IMR-90 (cell line): ENCODE measurements at places on chromosomes 12 and 14. TPM values are rescaled to one million over a fixed set of nuclear protein-coding genes. Genes with fewer than 3 reads are reported as not detected.
A peak's percentile ranks its signal among the peaks of the same experiment; 100 is the strongest.

DNA sequence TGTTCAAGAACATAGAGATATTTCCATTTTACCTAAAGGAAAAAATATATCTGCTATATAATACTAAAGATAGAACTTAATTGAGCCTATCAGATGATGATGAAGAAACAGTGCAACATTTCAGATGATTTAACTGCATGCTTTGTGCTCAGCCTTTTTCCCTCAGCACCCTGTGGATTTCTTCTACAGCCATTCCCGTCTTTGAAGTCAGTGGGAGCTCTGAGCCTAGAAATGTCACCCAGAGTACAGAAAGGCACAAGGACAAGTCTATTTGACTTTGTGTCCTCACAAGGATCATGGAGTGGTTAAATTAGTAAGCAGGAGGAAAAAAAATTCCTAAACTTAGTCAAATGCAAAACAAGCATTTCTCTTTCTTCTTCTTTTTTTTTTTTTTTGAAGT lies 994.0 kb upstream of the FLRT2 start:
- H3K36me3 ChIP-seq, result no peaks in the 10 kb centered on the region
- no peaks in the 10 kb centered on the region for H3K27me3 ChIP-seq
- DNase-seq, result no peak

DNA sequence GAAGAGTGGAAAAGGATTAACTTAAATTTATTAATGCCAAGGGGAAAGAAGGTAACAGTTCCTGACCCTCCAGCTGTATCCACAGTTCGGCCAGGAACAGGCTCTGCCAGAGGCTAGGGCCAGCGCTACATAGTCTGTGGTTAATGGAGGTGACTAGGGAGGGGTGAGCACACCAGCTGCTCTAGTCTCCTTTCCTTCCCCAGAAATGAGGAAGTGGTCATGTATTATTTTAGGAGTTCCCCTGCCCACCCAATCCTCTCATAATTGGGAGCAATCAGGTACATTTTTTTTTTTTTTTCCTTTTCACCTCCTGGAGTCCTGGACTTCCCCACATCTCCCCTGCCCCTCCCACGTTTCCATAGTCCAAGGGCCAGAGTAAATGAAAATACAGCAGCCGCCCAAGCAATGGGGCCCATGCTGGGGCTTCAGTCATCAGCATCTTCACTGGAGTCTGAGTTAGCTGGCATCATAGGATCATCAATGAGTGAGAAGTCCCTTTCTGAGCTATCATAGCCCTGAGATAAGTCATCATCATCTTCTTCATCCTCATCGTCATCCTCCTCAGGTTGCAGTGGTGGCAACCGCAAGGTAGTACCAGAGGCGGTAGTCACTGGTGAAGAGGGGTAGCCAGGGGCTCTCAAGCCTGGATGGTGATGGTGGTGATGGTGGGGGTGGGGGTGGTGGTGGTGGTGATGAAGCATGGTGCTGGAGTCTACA lies 1.5 kb upstream of the SUPT16H start:
- H3K27ac ChIP-seq, result no peak overlapping the region
- H3K36me3 ChIP-seq, result peaks cover 23% of the 10 kb centered on the region
- no peak for DNase-seq
- no peaks in the 10 kb centered on the region for H3K4me1 ChIP-seq
- no peaks in the 10 kb centered on the region for H3K27me3 ChIP-seq
- no peak overlapping the region for H3K4me3 ChIP-seq

DNA sequence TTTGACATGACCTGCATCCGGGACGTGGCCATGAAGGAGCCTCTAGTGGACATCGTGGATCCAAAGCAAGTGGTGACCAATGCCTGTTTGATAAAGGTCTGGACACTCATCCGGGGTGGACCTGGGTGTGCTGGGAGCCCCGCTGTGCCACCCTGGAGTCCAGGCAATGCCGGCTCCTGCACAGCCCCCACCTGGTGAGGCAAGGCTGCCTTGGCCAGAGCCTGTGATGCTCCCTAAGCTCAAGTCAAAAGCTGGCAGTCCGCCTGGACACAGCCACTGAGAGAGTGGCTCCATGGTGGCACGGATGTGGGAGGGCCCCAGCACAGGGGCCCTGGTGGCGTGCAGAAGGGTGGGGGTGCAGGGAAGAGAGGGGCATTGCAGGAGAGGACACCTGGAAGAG lies 85.9 kb downstream of the PRMT8 start:
- H3K27ac ChIP-seq, result no peak overlapping the region
- peaks cover 3% of the 10 kb centered on the region; the same call in 1 of the 2 replicates for H3K27me3 ChIP-seq
- no peak overlapping the region for H3K4me3 ChIP-seq
- DNase-seq, result no peak
- no peaks in the 10 kb centered on the region for H3K36me3 ChIP-seq
- H3K4me1 ChIP-seq, result no peaks in the 10 kb centered on the region

- DNase-seq, result no peak
- H3K27ac ChIP-seq, result no peak overlapping the region
- H3K36me3 ChIP-seq, result peaks cover 20% of the 10 kb centered on the region
- H3K4me3 ChIP-seq, result no peak overlapping the region
- H3K27me3 ChIP-seq, result no peaks in the 10 kb centered on the region
Observed at GRCh38 chr14:105257464-105257863, 9.1 kb downstream of the BTBD6 start.

- H3K27ac ChIP-seq, result no peak overlapping the region
- DNase-seq, result peak; percentile 49
- peaks cover 5% of the 10 kb centered on the region for H3K4me1 ChIP-seq
- H3K27me3 ChIP-seq, result no peaks in the 10 kb centered on the region
- no peaks in the 10 kb centered on the region for H3K36me3 ChIP-seq
Observed at GRCh38 chr14:29925736-29926135, 1.9 kb downstream of the PRKD1 start.

DNA sequence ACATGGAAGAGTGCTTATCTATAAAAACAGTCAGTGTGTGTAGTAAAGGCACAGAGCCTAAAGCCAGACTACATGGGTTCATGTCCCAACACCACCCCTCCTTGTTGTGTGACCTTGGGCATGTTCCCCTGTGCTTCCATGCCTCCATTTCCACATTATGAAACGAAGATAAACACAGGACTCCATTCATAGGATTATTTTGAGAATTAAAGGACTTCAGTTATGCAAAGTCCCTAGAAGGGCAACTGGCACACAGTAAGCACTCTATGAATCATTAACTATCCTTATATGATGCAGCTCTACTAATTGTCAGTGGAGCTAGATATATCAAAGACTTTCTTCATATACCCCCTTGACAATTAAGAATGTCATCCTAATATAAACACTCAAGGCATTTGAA lies 17.8 kb downstream of the IFNG-AS1 start:
- H3K27me3 ChIP-seq, result no peaks in the 10 kb centered on the region
- H3K36me3 ChIP-seq, result no peaks in the 10 kb centered on the region
- H3K4me1 ChIP-seq, result peaks cover 9% of the 10 kb centered on the region
- no peak for DNase-seq

GRCh38 chr12:89289720-89290119 lies 62.6 kb downstream of the DUSP6 start:
- no peaks in the 10 kb centered on the region for H3K27me3 ChIP-seq
- DNase-seq, result no peak
- no peak overlapping the region for H3K4me3 ChIP-seq
- H3K27ac ChIP-seq, result no peak overlapping the region

GRCh38 chr12:30269496-30269895 lies 426.2 kb downstream of the IPO8 start:
- no peaks in the 10 kb centered on the region for H3K27me3 ChIP-seq
- H3K4me3 ChIP-seq, result no peak overlapping the region
- no peaks in the 10 kb centered on the region for H3K36me3 ChIP-seq

DNA sequence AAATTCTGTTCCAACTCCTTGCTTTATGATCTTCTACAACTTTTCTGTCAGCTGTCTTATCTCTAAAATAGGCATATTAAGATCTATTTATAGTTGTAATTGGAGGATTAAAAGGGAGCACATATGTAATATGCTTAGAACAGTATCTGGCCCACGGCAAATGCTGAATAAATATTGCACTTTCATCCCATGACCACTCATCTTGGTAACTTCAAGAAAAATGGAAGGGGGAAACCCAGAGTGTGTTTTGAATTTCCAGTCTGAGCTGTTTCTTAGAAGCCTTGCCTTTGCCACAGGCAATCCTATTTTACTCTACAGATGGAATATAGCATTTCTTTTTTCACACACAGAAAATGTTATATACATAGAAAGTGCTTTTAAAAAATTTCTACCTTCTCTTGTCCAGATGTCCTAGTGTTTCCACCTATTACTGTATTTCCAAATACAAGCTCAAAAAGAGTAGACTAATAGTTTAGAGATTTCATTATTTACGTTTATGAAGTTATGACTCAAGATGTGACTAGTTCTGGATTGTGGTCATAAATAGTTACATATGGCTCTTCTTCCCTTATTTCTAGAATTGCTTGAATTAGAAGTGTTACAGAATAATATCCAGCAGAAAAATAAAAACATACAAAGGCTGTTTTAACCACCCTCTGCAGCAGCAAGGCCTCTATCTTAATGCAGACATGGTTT lies 6.2 kb upstream of the STXBP6 start:
- H3K27ac ChIP-seq, result no peak overlapping the region
- H3K4me3 ChIP-seq, result no peak overlapping the region

DNA sequence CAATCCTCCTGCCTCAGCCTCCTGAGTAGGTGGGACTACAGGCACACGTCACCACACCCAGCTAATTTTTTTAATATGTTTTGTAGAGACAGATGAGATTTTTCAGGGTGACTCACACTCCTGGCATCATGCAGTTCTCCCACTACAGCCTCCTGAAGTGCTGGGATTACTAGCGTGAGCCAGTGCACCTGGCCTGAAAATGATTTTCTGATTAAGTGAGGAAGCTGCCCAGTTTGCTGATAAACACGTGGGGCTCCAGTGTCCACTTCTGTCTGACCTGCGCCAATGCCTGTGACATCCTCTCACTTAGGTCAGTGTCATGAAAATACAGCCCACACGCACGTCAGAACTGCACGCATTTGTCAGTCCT lies 37.0 kb upstream of the SFSWAP start:
- DNase-seq, result peak; percentile 10
- H3K27ac ChIP-seq, result no peak overlapping the region
- H3K36me3 ChIP-seq, result no peaks in the 10 kb centered on the region
- H3K4me3 ChIP-seq, result no peak overlapping the region

DNA sequence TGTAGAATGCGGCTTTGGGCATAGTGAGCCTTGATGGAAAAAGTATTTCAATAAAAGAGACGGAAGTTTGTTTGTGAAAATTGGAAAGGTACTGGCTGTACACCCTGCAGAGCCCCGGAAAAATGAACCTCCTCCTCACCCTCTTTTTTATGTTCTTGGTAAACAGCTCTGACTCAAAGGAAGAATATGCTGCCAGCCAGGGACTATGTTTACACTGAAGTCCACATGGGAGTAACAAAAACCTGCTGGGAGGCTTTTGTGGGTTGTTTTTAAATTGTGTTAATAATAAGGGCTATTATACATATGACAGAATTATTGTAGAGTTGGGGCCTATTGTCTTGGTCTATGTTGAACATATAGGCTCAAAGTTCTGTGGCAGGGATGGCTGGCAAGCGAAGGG lies 70.7 kb downstream of the TTC8 start:
- DNase-seq, result peak; percentile 80
- H3K4me3 ChIP-seq, result no peak overlapping the region
- no peaks in the 10 kb centered on the region for H3K36me3 ChIP-seq

DNA sequence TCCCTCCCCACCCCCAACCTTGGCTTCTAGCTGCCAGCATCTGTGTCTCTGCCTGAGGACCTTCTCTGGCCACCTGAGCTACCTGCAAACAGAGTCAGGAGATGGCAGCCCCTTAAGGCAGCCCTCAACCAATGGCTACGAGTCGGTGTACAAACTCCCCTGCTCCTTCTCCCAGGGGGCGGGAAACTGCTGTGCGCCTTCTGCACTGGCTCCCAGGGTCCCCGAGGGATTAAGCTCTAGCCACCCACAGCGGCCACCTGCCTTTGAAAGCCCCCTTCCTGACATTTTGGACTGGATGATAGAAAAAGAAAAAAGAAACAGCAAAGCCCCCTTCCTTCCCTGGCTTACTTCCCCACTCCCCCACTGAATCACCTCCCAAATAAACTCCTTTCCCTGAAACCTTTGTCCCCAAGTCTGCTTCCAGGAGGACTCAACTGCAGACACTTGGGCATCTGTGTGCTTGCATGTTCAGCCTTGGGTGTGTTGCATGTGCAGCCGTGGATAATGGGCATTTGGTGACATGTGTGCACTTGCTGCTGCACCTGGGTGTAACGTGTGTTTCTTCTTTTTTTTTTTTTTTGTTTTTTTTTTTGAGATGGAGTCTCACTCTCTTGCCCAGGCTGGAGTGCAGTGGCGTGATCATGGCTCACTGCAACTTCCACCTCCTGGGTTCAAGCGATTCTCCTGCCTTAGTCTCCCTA lies 6.0 kb downstream of the SDS start:
- H3K27me3 ChIP-seq, result peaks cover 4% of the 10 kb centered on the region; the same call in 1 of the 2 replicates
- no peaks in the 10 kb centered on the region for H3K4me1 ChIP-seq
- no peaks in the 10 kb centered on the region for H3K36me3 ChIP-seq
- no peak for DNase-seq
- no peak overlapping the region for H3K4me3 ChIP-seq

DNA sequence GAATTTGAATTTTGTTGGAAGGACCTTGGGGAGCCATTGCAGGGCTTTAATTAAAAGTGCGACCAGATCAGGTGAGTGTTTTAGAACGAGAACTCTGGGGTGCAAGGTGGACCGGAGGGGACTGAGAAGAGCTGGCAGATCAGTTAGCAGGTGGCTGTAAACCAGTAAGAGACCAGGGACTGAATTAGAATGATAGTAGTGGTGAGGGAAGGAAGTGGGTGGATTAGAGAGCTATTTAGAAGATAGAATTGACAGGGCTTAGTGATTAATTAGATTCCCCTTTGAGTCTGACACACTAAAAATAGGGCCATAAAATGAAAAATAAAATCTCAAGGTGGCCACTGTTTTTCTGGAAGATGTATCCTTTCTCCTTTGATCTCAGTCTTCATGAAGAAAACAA lies 44.8 kb downstream of the PLXNC1 start:
- DNase-seq, result no peak
- H3K4me1 ChIP-seq, result no peaks in the 10 kb centered on the region

- DNase-seq, result peak; percentile 7
- H3K4me1 ChIP-seq, result peaks cover 3% of the 10 kb centered on the region
- H3K4me3 ChIP-seq, result no peak overlapping the region
- H3K27ac ChIP-seq, result peak overlapping the region; percentile 67; the same call in 1 of the 2 replicates
- no peaks in the 10 kb centered on the region for H3K36me3 ChIP-seq
- H3K27me3 ChIP-seq, result no peaks in the 10 kb centered on the region
Observed at GRCh38 chr12:58576081-58576480, 344.2 kb downstream of the LRIG3 start.

GRCh38 chr12:69056743-69057515 lies 124.0 kb upstream of the CPM start:
- H3K4me3 ChIP-seq, result no peak overlapping the region

Gene SLC6A15
- total RNA-seq, result 0.72 and 1.4 TPM in 2 replicates

Gene TSPAN19
- not detected in 2 replicates for total RNA-seq

Gene CSRP2
- 156 and 157 TPM in 2 replicates for total RNA-seq

Gene SERPINA3
- total RNA-seq, result under 0.01 and 0.36 TPM in 2 replicates

Gene PGF
- total RNA-seq, result 0.28 and 0.36 TPM in 2 replicates

Gene RGS6
- not detected in 2 replicates for total RNA-seq

Gene MYH6
- not detected in 2 replicates for total RNA-seq

Gene MSRB3
- 31.7 and 40.8 TPM in 2 replicates for total RNA-seq

Gene RPL10L
- total RNA-seq, result not detected in 2 replicates

Gene MYO1H
- not detected in 2 replicates for total RNA-seq
